ENCODE measurements at places on chromosomes 7 and 10.

DNA sequence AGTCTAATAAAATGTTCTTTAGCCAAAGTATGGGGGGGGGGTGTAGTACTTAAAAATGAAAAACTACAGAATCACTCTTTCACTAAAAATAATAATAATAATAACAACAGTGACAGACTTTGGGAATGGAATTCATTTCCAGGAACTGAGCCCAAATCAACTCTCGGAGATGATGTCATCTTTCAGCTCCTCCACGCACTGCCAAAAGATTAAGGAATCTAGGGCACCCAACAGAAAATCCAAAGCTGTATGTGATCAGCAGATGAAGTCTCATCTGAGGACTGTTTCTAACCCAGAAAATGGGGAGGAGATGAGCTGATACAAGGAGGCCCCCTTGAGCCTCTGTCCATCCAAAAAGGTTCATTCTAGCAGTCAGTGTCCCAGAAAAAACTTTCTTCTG is 54.5 kb downstream of the GRB10 start:
- no peak for DNase-seq

- no peak for DNase-seq
Observed at GRCh38 chr10:132001238-132001972, 19.7 kb upstream of the BNIP3 start.

DNA sequence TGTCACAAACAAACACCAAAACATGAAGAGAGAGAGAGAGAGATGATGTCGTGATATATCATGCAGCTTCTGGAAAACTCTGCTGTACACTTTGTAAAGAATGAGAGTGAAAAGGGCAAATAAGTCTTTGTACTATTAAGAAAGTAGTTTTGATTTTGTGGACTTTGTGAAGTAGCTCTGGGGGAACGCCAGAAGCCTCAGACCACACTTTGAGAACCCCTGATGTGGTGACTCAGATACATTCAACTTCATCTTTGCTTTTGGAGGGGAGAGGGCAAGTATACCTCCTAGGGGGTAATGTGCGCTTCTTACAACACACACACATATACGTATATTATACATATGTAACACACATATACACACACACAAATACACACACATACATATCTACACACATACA is 84.3 kb downstream of the GALNT17 start:
- DNase-seq: no peak

- no peak for DNase-seq
Observed at GRCh38 chr10:60348982-60349381, 40.7 kb downstream of the ANK3 start.

GRCh38 chr10:97822261-97822687 is 27.4 kb upstream of the GOLGA7B start:
- DNase-seq: no peak

- no peak for DNase-seq
Observed at GRCh38 chr7:132464740-132465139, 111.5 kb downstream of the PLXNA4 start.

DNA sequence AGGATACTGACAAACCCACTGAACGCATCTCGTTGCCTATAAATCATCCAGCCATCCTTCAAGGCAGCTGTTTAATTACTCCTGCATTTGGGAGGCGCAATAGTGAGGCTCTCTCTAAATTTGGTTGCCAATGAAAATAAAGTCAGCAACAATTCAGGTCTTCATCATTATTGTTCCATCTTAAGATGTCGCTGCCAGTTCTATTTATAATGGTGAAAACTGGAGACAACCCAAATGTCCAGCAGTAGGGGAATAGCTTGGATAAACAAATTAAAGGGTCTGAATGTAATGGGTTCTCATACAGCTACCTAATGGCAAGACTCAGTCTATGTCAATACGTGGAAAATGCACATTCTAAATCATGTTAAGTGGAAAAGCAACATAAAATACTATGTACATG is 120.1 kb upstream of the PLXNA4 start:
- DNase-seq: no peak

DNA sequence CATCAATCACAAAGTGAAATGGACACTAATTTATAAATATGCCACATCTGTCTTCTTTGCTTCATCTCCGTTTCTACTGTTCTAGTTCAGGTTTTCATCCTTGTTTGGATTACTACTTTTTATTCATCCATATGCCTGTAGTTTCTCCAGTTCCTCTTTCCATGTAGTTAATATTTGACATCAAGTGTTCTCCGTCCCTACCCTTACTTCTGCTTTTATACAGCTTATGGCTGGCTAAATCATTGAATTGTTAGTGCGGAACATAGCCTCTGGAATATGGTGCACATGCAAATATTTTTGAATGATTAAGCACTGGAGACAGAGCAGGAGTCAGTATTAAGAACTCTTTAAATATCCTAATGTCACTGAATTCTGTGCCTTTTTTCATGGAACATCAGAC is 230.0 kb upstream of the PPP1R3A start:
- no peak for DNase-seq

DNA sequence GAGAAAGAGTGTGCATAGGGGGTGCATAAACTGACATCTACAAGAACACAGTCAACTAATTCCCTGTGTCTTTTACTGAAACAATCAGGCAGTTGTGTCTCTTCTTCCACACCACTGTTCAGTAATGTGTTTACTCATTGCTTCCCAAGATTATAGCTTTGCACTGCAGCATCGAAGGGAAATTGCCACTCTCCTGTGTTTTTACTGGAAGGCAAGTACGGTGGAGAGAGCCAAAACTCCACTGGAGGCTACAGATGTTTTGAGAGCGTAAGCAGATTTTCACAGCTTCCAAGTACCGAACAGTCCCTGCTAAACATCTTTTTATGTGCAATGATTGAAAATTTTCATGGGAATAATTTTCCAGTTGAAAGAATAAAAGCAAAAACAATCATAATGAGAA is 510.5 kb upstream of the AKR1E2 start:
- no peak for DNase-seq

DNA sequence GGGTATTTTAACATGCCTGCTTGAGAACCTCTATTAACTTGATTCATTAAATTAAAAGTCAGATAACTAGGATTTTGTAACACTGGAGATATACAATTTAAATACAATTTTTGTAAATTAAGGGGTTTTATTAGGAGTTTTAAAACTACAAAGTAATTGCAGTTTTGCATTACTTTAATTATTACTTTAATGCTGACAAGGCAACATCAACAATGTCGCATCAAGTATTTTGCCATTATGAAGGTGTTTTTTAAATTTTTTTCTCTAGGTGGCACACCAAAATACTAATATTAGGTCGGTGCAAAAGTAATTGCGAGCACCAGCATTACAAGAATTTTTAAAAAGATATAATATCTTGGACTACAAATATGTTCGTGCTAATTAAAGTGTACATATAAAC is 513.4 kb downstream of the ANKRD7 start:
- no peak for DNase-seq

DNA sequence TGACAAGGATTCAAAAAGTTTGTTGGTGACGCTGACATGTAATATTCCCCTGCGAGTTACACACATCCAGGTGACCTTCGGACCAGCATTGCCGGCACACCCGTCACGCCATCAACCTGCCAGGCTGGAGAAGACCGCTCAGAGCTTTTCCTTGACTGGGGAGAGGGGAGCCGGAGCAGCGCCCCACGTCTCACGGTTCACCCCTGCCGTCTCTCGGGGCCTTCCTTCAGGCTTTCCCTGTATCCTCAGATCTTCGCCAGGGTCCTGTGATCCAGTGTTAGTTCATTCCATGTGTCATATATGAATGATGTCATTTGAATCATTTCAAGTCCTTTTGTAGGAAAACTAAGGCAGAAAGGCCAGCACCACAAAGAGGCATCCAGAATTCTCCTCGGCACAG is 127.8 kb downstream of the MGMT start:
- DNase-seq: no peak

DNA sequence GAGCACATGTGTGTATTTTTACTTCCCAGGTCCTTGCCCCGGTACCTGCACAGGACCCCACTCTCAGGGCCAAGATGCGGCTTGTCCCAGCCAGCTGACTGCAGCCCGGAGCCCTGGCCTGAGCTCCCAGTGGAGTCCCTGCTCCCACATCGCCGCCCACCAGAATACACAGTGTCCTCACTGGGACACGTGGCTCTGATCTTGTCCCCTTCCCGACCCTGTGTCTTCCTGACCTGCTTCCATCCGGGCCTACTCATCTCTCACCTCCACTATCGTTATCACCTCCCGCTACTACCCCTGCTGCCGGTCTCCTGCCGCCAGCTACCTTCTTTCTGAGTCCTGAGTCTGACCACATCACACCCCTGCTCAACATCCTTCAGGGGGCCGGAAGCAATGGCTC is 146.3 kb upstream of the CHST15 start:
- no peak for DNase-seq

- no peak for DNase-seq
Observed at GRCh38 chr7:116902867-116903266, 40.5 kb downstream of the CAPZA2 start.

- DNase-seq: no peak
Observed at GRCh38 chr10:118832241-118832651, 77.5 kb upstream of the CACUL1 start.

- no peak for DNase-seq
Observed at GRCh38 chr10:11468126-11468742, 143.2 kb downstream of the USP6NL start.
